GM20000 (cell line): ENCODE measurements at places on chromosomes 5 and 9.

GRCh38 chr5:132497488-132497997 is 7.0 kb upstream of the IRF1 start:
- no peak for DNase-seq

DNA sequence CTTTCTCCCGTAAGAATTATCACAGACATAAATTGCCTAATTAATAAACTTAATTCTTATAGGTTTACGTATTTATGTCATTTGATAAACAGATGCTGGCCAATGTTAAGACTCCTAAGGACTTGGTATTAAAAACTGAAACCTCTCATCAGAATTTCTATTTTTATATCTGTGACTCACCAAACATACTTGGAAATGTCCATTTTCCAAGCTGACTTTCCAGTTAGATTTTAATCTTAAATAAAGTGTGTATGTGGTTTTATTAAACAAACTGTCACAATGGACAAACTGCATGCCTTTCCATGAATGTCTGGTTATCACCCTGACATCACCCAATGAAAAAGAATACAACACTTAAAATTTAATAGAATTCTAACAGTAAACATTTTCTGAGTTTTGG is 12.6 kb upstream of the COL23A1 start:
- no peak for DNase-seq

GRCh38 chr9:112540800-112541199 is 54.2 kb downstream of the KIAA1958 start:
- DNase-seq = no peak

GRCh38 chr5:2149195-2149539 is 266.4 kb upstream of the IRX4 start:
- no peak for DNase-seq

- no peak for DNase-seq
Measured at GRCh38 chr5:179146277-179146676, 86.1 kb downstream of the ZNF354C start.
